Nephron progenitor cell (in vitro differentiated cells): ENCODE measurements at places on chromosomes 7 and 10.

GRCh38 chr10:11210211-11210922 is 192.7 kb downstream of the CELF2 start:
- no peak for DNase-seq

DNA sequence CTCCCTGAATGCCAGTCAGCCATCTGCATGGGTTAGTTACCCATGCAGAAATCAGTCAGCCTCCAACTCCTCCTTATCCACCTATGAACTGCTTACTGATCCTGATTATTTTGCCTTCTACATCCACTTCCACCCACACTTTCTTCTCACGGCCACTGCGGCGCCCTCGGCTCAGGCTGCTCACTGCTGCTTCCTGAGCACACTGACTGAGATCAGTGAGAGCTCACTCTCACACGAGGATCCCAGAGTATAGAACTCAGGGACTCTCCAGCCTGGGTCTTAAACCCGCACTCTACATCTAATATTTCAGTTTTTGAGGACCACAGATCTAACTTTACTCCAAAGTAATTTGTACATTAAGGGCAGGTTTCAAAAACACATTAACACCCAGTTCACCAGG is 64.4 kb downstream of the GRB10 start:
- DNase-seq = no peak

- DNase-seq = peak; percentile 1
Measured at GRCh38 chr10:46540412-46541016, 15.9 kb downstream of the GPRIN2 start.

- DNase-seq = no peak
Measured at GRCh38 chr7:90726120-90726519, 130.0 kb downstream of the CDK14 start.

DNA sequence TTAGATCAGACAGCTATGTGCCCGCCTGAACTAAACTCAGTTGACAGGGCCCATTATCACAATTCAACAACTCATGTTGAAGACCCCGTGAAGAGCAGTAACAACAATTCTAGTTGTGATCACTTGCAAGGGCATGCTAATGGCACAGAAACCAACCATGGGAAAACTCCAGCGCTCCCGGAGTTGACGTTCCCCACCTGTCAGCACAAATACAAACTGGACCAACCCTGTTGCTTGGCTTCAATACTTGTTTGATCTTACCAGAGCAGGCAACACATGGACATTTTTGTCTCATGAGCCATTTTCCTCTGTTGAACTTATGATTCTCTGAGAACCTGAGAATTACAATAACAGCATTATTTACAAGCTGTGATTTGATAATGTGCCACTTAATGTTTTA is 119.0 kb upstream of the LANCL2 start:
- DNase-seq = no peak

DNA sequence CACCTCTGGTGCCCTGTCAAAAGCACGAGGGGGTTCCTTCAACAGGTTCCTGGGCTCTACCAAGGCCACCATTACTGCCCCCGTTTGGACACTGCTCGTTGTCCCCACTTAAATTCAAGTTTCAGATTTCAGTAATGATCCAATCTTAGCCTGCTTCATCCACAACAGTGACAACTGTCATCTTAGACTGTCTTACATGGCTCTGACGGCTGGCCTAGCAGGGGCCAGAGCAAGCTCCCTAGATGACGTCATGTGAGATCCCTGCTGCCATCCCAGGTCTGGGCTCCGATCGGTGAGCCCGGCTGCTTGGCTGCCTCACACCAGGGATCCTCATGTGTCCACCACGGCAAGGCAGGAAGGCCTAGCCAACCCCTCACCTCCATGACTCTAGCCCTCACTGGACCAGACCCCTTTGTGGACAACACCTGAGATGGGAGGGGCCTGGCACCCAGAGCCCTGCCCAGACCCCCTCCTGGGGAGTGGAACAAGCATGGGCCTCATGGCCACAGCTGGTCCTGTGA is 82.5 kb downstream of the FAM53B start:
- DNase-seq = no peak

- DNase-seq = no peak
Measured at GRCh38 chr10:2401459-2401858, 664.1 kb upstream of the ADARB2 start.

- no peak for DNase-seq
Measured at GRCh38 chr10:72080042-72080975, 8.0 kb downstream of the SPOCK2 start.

DNA sequence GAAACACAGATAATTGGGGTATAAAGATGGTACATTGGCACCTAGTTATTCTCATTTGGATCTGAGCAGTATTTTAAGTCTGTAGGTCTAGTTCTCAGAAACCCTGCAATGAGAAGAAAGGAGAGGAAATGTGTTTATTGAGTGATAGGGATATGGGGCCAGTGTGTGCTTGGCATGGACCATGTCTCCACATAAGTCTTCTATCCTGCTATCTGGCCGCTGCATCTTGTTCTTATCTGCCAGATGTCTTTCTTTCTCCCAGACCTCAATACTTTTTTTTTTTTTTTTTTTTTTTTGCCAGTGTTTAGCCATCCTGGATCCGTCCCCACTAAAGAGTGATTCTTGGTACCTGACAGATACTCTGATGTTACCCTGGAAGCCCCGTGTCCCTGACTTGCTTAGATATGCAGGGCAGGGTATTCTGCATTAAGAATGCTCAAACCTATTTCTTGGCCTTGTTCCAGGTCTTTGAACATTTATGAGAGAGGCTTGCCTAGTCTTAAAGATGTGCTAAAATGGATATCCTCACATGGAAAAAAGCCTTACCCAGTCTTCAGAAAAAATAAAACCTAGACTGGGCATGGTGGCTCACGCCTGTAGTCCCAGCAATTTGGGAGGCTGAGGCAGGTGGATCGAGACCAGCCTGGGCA is 10.0 kb downstream of the MTURN start:
- DNase-seq = no peak

GRCh38 chr10:14142606-14143250 is 188.0 kb downstream of the FRMD4A start:
- no peak for DNase-seq

- DNase-seq = no peak
Measured at GRCh38 chr7:111380945-111381344, 181.3 kb downstream of the IMMP2L start.

- no peak for DNase-seq
Measured at GRCh38 chr10:98256692-98257091, 11.3 kb downstream of the LOXL4 start.

DNA sequence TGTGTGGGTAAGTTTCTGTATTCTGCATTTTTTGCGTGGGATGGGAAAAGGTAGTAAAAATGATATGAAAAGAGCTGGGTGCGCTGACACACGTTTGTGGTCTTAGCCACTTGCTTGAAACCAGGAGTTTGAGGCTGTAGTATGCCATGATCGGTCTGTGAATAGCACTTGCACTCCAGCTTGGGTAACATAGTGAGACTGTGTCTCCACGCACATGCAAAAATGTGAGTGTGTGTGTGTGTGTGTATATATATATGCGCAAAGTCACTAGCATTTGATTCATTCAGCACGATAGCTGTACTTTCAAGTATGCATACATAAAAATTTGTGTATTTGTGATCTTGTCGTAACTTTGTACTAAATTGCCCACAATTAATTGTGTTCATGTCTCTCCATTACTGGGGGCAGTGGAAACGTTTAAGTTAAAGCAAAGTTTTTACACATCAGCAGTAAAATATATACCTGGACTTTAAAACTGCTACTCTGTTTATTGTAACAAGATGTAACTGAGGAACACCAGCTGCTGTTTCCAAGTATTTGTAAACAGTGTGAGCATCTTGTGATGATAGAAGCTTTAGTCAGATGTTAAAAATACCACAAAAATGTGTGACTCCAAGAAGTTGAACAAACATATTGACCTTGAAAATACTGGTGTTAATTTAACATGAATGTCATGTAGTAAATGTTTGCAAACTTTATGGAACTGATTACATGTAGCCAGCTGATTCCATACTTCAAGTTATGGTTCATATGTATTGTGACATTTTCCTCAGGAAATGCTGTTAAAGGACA is 1.6 kb downstream of the ZRANB1 start:
- no peak for DNase-seq

- no peak for DNase-seq
Measured at GRCh38 chr10:19659920-19660655, 156.1 kb upstream of the PLXDC2 start.

DNA sequence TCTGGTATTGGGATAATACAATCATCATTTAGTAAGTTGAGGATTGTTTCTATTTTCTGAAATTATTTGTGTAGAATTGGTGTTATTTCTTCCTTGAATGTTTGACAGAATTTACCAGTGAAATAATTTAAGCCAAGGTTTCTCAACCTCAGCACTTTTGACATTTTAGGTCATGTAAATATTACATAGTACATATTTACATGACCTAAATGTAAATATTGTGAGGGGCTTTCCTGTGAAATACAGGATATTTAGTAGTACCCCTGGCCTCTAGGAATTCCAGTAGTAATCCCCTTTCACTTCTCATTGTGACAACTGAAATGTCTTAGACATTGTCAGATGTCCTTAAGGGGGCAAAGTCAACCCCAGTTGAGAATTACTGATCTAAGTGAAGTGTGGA is 59.8 kb downstream of the TBC1D12 start:
- no peak for DNase-seq

- DNase-seq = no peak
Measured at GRCh38 chr10:1414893-1415292, 322.4 kb downstream of the ADARB2 start.

DNA sequence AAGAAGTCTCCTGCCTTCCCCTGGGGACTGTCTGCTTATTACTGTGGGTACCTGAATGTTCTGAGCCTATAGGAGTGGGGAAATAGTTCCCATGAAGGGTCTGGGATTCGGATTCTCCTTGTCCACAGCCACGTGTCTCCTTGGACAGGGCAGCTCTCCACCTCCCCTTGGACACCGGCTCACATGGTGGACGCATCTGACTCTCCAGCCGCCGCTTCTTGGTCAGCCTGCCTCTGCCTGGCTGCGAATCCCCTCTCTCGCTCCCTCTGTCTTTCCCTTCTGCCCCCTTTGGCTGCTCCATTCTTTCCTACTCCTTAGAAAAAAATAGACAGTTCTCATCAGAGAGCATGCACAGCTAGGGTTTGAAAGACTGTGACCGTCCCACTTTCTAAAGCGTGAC is 46.9 kb downstream of the JAKMIP3 start:
- DNase-seq = peak; percentile 1

DNA sequence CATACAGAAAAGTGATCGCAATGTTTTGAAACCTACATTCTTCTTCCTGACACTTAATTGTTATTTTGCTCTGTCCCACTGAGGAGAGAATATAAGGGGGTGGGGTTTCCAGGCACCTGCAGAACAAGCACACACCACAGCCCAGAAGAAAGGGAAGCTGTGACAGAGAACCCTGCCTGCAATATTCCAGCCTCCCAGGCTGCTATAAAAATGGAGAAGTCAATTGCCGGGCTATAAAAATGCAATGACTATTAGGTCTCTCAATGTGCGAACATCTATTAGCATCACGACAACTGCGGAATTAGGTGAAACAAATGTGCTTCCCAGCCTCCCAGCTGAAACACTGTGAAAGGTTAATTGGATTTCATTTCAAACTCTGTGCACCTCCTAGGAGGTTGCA is 145.3 kb upstream of the FRMD4A start:
- DNase-seq = no peak

DNA sequence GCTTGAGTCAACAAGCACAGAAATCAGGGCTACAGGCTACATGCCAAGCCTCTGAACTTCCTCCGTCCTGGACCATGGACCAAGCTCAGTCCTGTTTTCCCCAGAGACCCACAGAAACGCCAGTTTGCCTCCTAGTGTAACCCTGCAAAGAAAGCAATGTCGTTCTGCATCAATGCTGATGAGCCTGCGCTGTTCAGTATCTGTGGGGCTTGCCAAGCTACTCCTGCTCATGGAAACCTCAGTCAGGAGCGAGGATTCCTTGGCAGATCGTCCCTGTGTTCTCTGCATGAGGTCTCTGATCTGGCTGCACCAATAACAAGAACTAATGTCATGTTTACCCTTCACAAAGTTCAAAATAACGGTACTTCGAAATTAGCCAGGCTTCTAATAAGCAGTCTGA is 495.5 kb upstream of the C7orf33 start:
- DNase-seq = no peak

- no peak for DNase-seq
Measured at GRCh38 chr10:73793456-73793855, 8.1 kb downstream of the ZSWIM8 start.

DNA sequence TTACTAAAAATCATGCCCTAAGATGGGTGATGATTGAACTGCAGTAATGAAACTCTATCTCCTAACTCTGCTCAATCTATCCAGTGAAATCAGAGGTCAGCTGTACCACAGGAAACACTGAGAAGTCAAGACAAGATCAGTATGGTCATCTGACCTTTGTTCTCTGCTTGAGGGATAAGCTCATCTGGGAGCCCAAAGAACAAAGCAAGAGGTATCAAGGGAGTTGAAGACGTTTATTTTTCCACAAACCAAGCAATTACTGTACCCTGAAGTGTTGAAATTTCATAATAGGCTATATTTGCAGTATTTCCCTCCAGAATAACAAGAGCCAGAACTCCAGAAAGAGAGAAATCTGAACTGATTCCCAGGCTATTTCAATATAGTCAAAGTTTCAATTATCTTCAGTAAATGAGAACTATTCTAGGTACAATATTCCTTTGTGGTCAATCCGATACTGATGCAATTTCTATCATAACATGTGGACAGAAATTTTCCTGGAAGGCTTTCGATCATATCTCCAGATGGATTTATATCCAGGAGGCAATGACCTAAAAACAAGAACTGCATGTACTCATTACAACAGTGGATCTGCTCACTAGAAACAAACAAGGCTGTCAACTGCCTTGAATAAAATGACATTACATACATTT is 345.3 kb downstream of the TNS3 start:
- no peak for DNase-seq

- DNase-seq = no peak
Measured at GRCh38 chr7:74498996-74499834, 45.5 kb downstream of the GTF2IRD1 start.

GRCh38 chr7:142793156-142793555 is 22.4 kb downstream of the PRSS2 start:
- DNase-seq = no peak

DNA sequence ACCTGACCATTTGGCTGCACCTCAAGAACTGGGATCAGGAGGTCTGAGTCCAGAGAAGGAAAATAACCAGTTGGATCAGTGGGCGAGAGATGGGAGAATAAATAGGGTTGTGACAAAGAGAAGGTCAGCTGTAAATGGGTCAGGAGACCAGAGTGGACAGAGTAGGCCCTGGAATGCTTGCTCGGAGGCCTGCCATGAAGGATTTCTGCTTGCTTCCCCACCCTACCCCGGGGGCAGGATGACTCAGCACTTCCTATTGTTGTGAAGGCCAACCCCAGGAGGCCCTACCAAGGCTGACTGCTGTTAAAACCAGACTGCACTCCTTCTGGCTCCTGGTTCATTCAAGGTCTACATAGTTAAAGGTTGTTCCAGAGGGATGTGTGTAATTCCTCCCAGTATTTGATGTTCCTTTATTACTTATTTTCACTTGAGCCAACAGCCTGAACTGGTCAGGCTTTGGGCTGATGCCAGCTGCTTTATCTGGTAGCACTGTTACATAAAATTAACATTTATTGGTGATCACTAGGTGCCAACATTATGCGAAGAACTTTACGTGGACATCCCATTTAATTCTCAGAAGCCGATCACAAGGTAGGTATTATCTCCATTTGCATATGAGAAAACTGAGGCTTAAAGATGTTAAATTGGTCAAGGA is 27.3 kb upstream of the IFRD1 start:
- DNase-seq = peak; percentile 16

- no peak for DNase-seq
Measured at GRCh38 chr7:84294847-84295455, 100.4 kb upstream of the SEMA3A start.
